Cerebellum (tissue), 4 donors: ENCODE measurements at places on chromosomes 1 and 21. TPM values are rescaled to one million over a fixed set of nuclear protein-coding genes. Genes with fewer than 3 reads are reported as not detected.

GRCh38 chr1:23555986-23556634 is 3.2 kb downstream of the ID3 start:
- no peak for DNase-seq

DNA sequence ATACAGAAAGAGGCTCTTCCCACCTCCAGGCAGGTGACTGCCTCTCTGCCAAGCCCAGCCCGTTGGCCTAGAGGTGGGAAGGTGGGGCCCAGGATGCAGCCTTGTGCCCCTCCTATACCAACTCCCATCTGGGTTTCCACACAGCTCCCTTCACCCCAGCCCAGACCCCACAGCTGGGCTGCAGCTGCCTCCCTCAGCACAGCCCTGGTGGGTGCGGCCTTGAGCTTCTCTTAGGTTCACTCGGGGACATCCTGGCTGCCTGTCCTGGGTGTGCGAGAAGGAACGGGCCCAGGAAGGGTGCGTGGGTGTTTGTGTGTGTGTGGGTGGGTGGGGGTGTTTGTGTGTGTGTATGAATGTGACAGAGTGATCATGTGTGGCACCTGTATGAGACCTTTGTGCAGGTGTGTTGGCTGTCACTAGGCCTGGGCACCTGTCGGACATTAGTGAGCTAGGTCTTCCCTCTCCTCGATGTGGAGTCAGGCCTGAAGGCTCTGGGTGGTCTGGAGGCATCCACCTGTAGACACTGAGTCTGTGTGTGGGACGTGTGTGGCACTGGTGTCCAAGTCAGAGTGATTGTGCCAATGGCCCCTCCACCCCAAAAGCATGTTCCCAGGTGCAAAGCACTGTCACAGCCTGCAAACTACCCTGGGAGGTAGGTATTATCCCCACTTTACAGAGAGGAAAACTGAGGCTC is 30.7 kb downstream of the FOXO6 start:
- DNase-seq = no peak

- DNase-seq = no peak
These were observed 3.9 kb upstream of the TP53BP2 start for GRCh38 chr1:223849352-223850254.

- DNase-seq = peak; percentile 73
These were observed 106.4 kb downstream of the TBX19 start for GRCh38 chr1:168386949-168387586.

Gene BRDT
- not detected for total RNA-seq

Gene CNKSR1
- 4.1 TPM for total RNA-seq

DNA sequence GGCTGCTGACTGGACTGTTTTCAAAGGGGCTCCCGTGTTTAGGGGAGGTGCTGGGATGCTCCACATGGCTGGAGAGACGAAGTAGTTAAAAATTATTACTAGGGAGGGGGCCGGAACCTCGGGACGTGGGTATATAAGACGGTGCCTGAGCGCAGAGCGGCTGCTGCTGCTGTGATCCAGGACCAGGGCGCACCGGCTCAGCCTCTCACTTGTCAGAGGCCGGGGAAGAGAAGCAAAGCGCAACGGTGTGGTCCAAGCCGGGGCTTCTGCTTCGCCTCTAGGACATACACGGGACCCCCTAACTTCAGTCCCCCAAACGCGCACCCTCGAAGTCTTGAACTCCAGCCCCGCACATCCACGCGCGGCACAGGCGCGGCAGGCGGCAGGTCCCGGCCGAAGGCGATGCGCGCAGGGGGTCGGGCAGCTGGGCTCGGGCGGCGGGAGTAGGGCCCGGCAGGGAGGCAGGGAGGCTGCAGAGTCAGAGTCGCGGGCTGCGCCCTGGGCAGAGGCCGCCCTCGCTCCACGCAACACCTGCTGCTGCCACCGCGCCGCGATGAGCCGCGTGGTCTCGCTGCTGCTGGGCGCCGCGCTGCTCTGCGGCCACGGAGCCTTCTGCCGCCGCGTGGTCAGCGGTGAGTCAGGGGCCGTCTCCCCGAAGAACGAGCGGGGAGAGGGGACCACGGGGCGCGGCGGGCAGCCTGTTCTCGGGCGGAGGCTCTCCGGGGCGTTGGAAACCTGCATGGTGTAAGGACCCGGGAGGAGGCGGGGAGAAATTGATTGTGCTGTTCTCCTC is at the start of gene CHODL:
CHODL (plus strand) TSS at position 163 of the 793 bp plus-strand sequence; CDS start at position 554, 391 bp downstream.
- DNase-seq = peak; percentile 11

Gene S100A1
- 1.5 TPM for total RNA-seq

GRCh38 chr1:102858695-102859094 is 249.6 kb downstream of the COL11A1 start:
- no peak for DNase-seq

Gene LCE6A
- total RNA-seq = not detected

Gene NFIA
- 86.0 TPM for total RNA-seq

DNA sequence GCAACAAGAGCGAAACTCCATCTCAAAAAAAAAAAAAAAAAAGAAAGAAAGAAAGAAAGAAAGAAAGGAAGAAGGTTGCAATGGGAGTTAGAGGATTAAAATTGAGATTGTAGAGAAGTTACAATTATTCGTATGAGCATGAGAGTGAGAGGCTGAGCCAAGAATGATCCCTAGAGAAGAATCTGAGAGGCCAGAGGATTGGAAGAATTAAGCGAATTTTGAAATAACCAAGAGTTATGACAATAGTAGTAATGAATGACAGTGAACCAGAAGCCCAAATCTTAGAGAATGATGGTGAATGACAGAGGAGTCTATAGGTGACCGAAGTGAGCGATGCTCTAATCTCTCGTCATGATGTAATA is 369 bp upstream of the ZYG11B start:
- no peak for DNase-seq

Gene MATN1
- 0.36 TPM for total RNA-seq

GRCh38 chr1:174974711-174975119 is 25.0 kb upstream of the CACYBP start:
- peak; percentile 78 for DNase-seq

- DNase-seq = no peak
These were observed 500 bp upstream of the PEA15 start for GRCh38 chr1:160204526-160205241.

DNA sequence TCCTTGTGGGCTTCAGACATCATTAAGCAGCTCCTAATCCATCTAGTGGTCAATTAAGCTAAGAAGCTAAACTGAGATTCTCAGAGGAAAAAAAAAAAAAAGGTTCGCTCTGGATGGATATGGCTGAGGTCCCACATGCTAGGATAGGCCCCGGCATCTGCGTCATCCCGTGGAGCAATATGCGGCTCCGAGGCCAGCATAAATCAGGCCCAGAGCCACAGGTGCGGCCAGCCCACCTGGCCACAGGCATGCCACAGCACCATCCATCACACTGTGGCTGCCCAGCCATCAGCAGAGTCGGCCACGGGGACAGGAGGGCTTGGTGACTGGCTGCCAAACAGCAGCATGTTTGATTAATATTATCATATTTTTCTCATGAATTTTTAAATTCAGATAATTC is 106.9 kb upstream of the TIAM1 start:
- peak; percentile 54 for DNase-seq

GRCh38 chr1:48775831-48776392 is 779 bp downstream of the BEND5 start:
- DNase-seq = no peak

GRCh38 chr1:221573756-221574155 is 168.1 kb downstream of the DUSP10 start:
- DNase-seq = no peak

- peak; percentile 93 for DNase-seq
These were observed 29.6 kb upstream of the CADM3 start for GRCh38 chr1:159141584-159142390.

Gene KPRP
- not detected for total RNA-seq

- DNase-seq = no peak
These were observed 7.7 kb downstream of the IL23R start for GRCh38 chr1:67173988-67174387.

- DNase-seq = no peak
These were observed 44.2 kb downstream of the RPAP2 start for GRCh38 chr1:92343061-92343460.

GRCh38 chr1:93744299-93744988 is 62.8 kb upstream of the BCAR3 start:
- DNase-seq = no peak

- DNase-seq = no peak
These were observed 29.8 kb downstream of the MEGF6 start for GRCh38 chr1:3581296-3582036.

Gene AKNAD1
- total RNA-seq = 1.3 TPM

- no peak for DNase-seq
These were observed 17.0 kb upstream of the GRIK3 start for GRCh38 chr1:37051346-37051745.

DNA sequence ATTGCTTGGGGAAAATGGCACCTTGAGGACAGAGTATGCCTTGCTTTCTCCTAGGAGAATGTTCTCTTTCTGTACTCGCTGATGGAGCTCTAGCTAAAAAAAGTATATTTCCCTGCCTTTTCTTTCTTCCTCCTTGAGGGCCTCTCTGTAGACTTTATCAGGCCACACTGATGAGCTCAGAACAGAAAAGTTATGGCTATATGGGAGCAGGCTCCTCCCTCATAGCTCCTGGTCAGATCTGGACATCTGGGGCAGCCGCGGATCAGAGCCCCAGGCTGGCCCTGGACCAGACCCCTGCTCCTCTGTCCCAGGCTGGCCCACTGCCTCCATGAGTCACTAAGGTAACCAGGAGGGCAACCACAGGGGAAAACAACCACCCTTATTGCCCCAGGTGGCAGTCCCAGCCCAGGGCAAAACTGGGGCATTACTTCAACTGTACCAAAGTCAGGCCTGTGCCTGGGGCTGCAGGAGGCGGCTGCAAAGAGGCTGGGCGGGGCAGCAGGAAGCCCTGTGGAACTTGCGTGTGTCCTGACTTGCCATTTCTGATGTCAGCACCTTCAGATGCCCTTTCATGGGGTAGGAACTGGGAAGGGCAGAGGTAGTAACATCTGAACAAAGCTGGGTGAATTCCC is 26.3 kb upstream of the ZNF648 start:
- DNase-seq = no peak

DNA sequence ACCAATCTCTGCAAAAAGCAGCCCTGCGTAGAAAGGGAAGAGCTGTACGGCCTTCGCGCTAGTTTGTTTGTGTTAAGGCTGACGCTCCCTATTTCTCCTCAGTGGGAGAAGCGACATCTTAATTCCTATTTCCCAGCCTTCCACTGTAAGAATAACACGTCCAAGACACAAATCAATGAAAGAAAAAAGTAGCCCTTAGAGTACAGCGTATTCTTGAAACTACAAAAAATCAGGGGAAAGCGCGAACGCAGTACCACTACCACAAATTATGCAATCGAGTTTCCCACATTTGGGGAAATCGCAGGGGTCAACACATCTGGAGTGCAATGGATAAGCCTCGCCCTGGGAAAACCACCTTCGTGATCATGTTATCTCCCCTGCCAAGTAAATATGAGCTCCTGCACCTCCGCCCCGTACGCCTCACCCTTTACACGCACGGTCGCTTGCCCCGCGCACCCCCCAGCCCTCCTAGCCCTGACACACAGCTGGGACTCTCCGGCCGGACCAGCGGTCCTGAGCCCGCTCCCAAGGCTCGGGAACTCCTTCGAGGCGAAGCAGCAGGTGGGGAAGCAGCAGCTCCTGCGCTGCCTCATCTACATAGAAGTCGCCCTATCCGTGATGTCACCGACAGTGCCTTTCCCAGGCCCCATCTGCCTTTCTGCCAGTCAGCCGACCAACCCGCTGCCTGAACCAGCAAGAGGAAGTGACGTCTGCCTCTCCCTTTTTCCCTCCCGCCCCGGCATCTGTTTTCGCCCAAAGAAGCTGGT is 94.7 kb downstream of the PPIAL4G start:
- DNase-seq = peak; percentile 92

Gene IFI44L
- total RNA-seq = 25.7 TPM

Gene OR6N1
- total RNA-seq = not detected

Gene ARID1A
- 39.1 TPM for total RNA-seq

DNA sequence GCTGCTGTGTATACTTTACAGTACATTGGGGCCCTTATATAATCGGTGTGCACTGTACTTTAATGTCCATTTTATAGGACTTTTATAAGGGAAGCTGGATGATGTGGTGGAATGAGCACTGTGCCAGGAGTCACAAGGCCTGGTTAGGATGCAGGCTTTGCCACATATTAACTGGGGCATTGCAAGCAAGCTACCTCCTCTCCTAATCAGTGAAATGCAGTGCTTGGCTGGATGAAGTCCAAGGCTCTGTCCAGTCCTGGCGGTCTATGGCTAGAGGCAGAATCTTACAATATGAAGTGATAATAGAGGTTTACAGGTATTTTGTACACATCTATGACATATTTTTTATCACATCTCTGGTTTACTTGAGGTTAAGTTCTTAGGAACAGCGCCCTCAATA is 1.7 kb upstream of the PKP1 start:
- no peak for DNase-seq

- no peak for DNase-seq
These were observed 3.8 kb downstream of the GFI1 start for GRCh38 chr1:92482665-92483609.

DNA sequence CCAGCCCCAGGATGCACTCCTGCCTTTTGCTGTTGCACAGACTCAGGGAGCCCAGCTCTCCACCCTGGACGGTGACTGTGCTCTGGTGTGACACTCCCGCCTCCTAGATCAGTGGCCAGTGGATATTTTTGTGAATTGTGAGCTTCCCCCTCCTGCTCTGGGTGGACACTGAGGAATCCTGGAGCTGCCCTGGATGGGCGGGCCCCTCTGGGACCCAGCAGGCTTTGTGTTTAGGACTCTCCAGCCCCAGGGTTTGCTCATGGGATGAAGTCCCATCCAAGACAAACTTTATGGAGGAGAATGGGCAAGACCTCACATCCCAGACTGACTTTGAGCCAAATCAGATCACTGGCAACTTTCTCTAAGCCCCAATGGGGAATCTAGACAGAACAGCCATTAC is 16.1 kb downstream of the SLC6A9 start:
- DNase-seq = no peak

Gene RAB25
- not detected for total RNA-seq

GRCh38 chr1:59391212-59392179 is 94.6 kb downstream of the FGGY start:
- no peak for DNase-seq

GRCh38 chr1:18398791-18399530 is 81.8 kb upstream of the KLHDC7A start:
- peak; percentile 57 for DNase-seq

DNA sequence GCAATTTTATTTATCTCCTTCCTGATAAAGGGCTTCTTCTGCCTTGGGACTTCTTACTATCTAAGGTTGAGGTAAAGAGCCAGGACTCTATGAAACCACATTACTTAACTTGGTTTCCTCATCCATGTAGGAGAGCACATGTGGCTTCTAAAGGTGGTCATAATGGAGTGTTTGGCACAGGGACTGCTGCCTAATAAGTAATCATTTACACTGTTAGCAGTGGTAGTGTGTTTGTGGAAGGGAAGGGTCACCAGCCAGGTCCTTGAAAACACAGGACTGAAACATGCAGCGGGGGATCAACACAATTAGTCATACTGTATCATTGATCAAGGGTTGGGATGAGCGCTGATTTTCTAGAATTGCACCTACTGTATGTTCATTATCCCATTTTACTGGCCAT is 59.6 kb downstream of the UCK2 start:
- DNase-seq = no peak

Gene FLG2
- total RNA-seq = not detected

- no peak for DNase-seq
These were observed 9.9 kb upstream of the NCF2 start for GRCh38 chr1:183600136-183600535.

Gene UMODL1
- 0.09 TPM for total RNA-seq

- DNase-seq = no peak
These were observed 6.1 kb upstream of the RLF start for GRCh38 chr1:40155135-40155534.
